ENCODE measurements at places on chromosomes 2 and 18.

- DNase-seq, result no peak
Observed at GRCh38 chr2:61420991-61421544, 49.8 kb downstream of the USP34 start.

- DNase-seq, result no peak
Observed at GRCh38 chr2:202278036-202278760, 12.6 kb downstream of the NOP58 start.

DNA sequence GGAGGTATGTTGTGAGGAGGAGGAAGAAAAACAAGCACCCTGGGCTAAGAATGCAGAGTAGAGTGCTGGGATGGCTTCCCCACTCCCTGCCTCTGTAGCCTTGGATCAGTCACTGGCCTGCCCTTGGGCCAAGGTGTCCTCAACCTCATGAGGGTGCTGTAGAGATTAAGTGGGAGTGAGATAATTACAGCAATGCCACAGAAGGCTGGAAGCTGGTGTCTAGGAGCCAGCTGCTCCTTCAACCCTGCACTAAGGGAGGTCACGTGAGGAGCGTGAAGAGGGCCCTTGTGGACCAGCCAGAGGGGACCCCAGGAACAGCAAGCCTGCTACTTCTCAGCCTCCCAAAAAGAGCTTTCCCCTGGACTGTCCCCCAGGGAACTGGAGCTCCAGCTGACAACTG, 95.2 kb downstream of the TTC32 start:
- no peak for DNase-seq

DNA sequence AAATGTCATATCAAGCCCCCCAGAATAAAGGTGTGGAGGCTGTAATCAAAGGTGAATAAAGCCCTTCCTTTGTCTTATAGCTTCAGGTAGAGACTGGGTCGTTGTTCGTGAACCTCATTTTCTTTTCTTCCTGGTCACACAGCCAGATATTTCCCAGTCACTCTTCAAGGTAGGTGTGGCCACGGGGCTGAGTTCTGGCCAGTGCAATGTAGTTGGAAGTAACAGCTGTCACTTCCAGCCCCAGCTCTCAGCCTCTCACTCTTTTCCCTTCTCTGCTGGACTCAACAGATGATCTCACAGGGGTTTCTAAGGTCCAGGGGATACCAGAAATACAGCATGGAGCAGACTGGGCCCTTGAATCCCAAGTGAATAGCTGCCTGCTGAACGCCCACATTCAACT, 15.8 kb upstream of the TRPM8 start:
- no peak for DNase-seq

- no peak for DNase-seq
Observed at GRCh38 chr2:23373666-23374065, 11.3 kb upstream of the KLHL29 start.

DNA sequence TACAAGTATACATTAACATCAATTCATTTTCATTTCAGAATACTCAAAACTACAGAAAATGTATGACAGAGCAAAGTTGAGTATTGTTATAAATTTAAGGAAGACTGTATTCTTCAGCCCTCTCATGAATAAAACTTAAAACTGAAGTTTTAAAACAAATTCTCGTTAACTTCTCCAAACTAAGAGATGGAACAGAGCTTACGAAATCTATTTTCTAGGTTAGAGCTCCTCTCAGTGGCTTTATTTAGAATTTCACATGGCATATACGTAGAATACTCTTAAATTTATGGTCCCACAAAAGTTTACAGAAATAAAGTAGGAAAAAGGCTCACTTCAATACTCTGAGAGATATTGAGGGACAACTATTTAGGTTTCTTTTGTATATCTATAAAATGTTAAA, 612.1 kb downstream of the KCNJ3 start:
- peak; percentile 8 for DNase-seq

GRCh38 chr2:160425434-160426151, 68.0 kb downstream of the RBMS1 start:
- no peak for DNase-seq

DNA sequence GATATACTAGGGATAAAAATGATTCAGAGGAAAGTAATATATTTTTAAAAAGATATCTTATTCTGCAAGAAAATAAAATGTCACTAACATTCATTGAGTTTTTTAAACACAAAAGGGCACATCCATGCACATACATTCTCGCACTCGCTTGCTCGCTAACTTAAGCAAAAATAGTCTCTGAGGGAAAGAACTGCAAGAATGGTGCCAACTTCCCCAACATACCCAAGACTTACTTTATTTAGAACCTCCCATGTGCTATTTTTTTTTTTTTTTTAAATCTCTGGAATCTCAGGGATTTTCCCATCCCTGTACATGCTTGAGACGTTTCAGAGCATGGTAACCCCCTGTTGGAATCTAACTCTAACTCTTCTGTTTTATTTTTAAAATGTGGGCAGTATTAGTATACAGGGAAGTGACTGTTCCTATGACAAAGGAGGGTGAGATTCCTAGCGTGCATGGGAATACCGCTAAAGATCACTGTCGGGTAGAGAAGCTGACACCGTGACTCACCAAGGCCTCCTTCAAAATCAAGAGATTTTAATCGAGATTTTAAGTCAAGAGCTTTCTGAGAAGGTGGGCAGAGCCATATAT, 187.9 kb upstream of the ZEB2 start:
- no peak for DNase-seq

DNA sequence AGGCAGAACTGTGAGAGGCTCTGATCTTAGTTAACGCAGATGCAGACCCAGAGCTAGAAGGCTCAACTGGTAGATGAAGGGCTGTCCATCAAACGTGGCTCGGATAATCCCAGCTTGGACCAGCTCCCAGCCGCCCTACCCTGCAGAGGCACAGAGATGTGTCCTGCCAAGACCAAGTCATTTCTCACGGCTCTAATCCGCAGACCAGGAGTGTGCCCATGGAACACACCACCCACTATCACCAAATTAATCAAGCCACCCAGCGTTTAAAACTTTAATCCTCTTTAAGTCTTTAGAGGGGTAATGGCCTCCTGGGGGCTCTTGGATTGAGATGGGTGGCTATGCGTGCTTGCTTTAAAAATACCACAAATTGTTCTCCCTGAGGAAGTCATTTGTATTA, 17.5 kb downstream of the LYPD1 start:
- DNase-seq, result no peak

- DNase-seq, result no peak
Observed at GRCh38 chr2:45382744-45383143, 228.3 kb downstream of the SRBD1 start.

DNA sequence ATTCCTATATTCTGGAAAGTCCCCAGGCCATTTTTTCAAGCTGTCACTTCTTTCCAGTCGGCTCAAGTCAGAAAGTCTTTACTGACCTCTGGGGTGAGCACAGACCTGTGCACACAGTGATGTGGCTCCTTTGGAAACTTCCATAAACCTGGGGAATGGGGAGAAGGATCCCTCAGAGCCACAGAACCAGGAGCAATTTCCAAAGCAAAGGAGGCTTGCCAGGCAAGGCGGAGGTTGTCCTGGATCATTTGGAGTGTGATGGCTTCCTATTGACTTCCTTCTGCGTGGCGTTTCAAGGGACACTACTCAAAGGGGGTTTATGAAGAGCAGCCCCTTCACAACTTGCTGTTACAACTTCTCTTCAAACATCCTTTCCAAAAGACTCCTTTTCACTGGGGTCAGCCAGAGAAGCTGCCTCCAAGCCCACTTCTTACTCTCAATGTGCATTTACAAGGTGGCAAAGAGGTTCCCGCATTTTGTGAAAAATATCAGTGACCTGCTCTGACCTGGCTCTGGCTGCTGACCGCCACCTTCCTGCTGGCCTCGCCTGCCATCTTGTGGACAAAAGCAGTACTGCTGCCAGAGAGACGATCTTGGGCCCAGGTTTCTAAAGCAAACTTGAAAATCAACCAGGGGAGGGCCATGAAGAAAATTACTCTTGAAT, 18.2 kb upstream of the TMEM247 start:
- DNase-seq, result no peak

DNA sequence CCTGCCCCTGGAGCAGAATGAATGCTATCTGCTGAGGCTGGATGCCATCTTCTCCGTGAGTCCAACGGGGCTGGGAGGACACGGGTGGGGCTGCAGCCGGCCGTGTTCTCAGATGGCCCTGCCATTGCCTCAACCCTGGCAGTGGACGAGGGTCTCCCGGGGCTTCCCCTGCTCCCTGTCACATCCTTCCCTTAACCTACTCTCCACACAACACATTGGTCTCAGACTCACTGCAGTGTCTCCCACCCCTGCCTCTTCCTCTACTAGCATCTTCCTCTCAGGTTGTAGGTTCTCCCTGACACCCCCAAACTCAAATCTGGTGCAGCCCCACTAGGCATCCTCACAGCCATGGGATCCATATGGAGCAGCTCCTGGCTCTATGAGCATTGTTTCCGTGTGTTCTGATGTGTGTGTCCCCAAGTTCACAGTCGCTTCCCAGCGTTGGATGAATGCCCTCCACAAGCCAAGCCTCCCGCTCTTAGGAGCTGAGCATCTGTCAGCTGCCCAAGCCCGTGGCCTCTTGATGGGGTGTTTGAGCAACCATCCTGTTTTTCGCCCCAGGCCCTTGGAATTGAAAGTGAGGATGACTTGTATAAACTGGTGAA, 27.8 kb downstream of the OTOF start:
- no peak for DNase-seq
